Neural crest cell (in vitro differentiated cells): ENCODE measurements at places on chromosomes 7 and 10.

- DNase-seq, result no peak
Observed at GRCh38 chr7:132504852-132505251, 71.4 kb downstream of the PLXNA4 start.

DNA sequence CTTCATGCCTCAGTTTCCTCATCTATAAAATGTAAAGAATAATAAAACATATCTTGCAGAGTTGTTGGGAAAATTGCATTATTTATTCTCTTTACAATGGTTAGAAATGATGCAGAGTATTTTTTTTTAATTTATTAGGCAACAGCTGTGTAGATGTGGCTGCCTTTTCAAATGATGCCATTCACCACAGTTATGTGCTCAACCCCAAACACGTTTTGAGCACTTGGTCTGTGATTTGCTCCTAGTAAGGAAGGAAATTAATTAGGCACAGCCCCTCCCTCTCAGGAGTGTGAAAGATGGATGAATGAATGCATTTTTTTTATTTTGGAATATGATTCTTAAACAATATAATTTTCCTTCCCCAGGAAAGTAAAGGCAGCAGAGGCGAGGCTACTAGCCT is 575.1 kb downstream of the GALNT17 start:
- no peak for DNase-seq

GRCh38 chr10:97842656-97843280 is 6.9 kb upstream of the GOLGA7B start:
- DNase-seq, result no peak

DNA sequence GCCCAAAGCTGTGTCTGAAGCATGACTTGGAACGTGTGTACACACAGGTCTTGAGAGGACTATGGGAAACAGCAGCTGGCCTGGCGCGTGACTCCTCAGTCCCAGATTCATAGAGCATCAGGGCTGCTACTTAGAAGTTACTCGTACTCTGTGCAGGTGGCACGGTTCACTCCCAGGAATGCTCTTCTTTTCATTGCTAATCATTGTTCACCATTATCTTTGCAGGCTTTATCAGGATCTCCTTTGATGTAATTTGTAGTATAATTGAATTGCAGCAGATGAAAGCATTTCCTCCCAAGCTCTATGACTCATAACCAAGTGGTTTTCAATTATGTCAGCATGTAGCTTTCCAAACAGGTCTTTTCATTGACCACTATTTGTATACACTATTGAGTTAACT is 938.9 kb downstream of the NRG3 start:
- no peak for DNase-seq

DNA sequence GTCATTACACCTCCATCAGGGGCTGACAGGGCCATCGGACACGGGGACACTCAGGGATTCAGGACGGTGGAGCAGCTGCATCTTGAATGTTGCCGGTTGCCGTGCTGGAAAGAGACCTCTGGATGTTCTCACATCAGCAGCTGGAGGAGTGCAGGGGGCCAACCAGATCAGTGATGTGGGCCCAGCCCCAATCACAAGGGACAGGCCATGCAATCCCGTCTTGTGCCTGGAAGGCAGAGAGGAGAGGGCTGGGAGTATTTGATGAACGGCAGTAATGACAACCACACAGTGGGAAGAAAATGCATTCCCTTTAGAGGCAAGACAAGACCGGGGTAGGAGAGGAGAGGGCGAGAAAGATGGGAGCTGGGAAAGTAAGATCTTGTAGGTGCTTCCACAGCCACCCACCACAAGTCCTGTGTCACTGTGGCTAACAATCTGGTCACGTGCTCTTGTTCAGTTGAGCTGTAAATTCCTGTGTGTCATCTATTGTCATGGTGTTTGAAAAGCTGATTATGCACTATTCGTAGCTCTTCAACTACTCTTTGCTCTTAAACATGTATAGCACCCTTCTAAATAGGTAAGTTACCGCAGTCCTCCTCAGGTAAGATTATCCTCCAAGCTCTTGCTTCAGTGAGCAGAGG is 85.9 kb upstream of the LEP start:
- DNase-seq, result no peak

- no peak for DNase-seq
Observed at GRCh38 chr7:5661942-5662341, 119.5 kb downstream of the RNF216 start.

DNA sequence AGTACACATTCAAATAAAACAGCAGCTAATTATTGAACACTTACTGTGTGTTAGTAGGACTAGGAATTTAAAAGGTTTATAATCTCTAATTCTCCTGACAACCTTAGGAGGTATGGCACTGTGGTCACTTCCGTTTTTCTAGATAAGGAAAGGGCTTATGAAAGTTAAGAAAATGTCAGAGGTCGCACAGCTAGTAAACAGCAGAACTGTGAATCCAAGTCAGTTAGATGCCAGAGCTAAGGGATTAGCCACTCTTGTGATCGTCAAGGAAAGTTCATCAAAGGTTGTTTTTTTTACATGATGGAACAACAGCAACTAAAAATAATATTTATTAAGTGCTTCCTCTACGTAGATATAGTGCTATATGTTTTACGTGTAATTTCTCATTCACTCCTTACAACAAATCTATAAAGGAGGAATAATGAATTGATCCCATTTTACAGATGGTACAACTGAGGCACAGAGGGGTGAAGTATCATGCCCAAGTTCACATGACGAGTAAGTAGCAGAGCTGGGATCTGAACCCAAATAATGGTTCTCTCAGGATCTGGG is 84.9 kb downstream of the NAMPT start:
- no peak for DNase-seq

- DNase-seq, result no peak
Observed at GRCh38 chr10:12657489-12657888, 308.1 kb downstream of the CAMK1D start.

DNA sequence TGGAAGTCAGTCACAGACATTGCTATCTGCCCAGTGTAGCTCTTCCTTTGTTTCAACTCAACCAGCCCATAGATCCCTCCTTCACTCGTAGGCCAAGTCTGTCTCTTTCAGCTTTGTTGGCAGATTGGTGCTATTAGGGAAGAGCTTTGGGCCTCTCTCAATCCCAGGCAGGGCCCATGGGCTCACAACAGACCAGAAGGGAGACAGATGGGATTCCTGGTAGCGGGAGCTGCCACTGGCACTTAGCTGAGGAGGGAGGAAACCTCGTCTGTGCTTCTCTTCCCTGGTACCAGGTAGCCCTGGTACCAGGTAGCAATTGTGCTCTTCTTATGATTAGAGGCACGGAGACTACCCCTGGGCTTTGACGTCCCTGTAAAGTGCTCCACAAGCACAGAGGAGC is 592.0 kb downstream of the TYW1 start:
- no peak for DNase-seq

- DNase-seq, result no peak
Observed at GRCh38 chr7:28182071-28182471, 1.5 kb upstream of the JAZF1 start.
